ENCODE measurements at places on chromosomes 13 and 19.

DNA sequence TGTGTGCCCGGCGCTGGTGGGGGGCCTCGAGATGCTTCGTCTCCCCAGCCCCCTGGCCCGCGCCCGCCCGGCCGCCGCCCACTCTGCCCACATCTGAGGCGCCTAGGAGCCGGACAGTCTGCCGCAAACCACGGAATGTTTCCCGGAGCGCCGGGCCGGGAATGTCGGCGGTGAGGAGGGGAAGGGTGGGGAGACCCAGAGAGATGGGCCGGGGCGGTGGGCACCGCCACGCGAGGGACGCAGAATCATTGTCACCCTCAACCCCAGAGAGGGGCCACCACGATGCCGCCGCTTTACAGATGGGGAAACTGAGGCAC lies 46.1 kb upstream of the NFIC start:
- no peak for DNase-seq

DNA sequence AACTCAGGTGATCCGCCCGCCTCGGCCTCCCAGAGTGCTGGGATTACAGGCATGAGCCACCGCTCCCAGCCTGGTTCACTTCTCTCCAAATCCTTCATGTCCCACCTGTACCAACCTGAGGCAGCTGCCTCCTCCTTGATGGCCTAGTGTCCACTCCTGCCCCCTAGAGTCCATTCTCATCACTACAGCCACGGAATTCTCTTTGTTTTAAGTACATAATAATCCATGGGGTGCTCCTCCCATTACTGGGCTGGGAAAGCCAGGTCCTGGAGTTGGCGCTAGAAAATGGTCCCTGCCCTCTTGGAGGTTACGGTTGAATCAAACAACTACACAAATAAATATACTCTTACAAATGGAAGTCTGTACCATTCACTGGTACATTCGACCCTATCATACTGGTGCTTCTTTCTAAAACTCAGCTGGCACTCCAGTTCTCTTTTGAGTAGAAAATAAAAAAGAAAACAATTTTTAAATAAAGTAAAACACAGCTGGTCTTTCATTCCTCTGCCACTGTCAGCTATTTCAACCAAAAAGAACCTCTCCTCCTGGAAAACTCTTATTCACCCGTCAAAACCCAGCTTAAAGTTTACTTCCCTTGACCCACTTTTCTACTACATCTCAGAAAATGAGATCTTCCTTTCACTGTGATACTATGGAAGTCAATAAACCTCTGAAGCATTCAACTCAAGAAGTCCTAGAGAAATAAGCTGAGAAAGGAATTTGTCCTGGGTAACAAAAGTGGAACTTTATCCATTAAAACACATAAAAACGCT lies 22.4 kb upstream of the ARHGEF18 start:
- DNase-seq: peak; percentile 5

- no peak for DNase-seq
Observed at GRCh38 chr19:3374369-3375112, 8.2 kb downstream of the NFIC start.

- DNase-seq: no peak
Observed at GRCh38 chr19:45640849-45641273, 1.7 kb upstream of the EML2 start.

DNA sequence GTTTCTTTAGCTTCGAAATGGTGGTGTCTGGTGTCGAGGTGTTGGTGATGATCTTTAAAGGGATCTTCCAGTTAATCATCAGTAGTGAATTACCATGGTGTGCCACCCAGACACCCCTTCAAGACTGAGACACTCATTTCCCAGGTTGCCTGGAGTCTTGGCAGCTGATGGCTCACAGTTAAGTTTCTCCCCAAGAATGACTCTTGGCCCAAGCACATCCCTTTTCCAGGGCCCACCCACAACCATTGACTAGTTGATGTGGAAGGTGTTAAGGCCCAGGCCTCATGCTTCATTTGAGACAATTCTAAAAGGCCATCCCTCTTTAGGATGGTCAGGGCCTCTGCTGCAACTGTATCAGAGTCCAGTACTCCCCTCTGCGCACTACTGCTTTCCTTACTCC lies 145.5 kb downstream of the FOXO1 start:
- no peak for DNase-seq

GRCh38 chr13:53012707-53013106 lies 15.9 kb upstream of the OLFM4 start:
- no peak for DNase-seq

DNA sequence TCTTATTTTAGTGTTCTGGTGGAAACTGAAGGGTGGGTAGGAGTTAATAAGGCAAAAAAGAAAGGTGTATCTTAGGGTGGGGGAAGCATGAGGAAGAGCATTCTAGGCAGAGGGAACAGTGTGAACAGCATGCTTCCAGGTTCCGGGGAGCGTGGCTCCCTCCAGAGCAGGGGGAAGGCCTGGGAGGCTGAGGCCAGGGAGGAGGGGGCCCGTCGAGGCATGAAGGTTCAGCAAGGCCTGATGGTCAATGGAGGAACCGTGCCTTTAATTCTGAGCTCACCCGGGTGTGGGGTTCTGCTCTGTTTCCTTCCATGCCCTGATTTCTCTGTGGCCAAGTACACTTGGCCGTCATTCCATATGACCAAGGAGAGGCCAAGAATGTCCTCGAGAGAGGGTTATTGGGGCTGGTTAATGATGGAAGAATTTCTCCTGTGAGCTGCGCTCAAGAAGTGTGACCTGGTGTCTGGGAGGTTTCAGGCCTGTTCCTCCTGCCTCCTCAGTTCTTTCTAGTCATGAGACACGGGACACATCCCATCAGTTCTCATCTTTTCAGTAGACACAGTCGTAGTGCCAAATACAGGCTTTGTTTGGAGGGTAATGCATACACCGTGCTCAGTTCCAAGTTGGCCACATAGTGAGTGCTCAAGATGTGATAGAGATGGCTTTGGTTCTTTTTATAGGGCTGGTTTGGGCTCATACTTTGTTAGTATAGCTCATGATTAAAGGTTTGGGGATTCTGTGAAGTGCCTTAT lies 73.6 kb downstream of the SIPA1L3 start:
- no peak for DNase-seq

DNA sequence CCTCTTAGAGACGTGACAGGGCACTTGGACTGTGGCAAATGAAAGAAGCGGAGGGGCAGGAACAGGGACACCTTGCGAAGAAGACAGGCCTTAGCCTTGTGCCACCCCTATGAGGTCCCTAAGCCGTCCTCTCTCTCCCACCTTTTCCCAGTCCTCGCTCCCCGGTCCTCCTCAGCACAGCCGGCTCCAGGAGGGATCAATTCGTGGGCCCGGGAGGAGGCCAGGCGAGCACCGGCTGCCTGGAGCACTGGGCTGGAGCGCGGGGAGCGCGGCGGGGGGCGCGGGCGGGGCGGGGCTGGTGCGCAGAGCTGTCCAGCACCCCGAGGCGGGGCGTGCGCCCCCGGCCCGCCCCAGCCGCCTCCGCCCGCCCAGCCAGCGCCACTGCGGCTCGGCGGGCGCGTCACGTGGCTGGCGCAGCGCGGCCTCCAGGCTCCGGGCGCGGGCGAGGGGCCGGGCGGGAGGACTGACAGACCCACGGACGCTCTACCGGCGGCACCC lies at the start of gene LRP3:
Gene LRP3, plus strand, starts transcription at position 466 of the 498 bp plus-strand sequence. CDS start 456 bp downstream, outside the sequence.
- DNase-seq: peak; percentile 20

DNA sequence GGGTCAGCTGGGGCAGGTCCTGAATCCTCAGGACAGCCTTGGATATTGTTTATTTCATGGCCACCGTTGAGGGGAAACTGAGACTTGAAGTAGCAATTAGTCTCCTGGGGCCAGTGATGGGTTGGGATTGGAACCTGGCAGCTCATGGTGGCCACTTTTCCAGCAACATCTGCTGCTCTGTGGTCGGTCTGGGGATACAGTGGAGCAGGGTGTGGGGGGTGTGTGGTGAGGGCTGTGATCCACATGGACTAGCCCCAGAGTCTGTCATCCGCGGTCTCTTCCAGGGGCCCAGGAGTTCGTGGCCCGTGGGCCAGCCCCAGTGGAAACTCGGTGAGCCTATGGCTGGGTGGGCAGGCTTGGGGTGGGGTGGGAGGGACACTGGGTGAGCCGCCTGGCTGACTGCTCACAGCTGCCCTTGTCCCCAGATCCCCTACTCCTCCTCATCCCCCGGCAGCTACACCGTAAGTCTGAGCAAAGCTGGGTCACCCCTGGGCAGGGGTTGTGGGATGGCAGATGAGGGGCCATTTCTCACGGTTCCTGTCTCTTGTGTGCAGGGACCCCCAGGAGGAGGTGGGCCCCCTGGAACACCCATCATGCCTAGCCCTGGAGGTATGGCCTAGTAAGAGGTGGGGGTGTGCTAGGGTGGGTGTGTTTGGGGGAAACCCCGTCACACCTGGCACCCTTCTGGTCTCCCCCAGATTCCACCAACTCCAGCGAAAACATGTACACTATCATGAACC lies 5.5 kb downstream of the ISYNA1 start:
- peak; percentile 52 for DNase-seq

DNA sequence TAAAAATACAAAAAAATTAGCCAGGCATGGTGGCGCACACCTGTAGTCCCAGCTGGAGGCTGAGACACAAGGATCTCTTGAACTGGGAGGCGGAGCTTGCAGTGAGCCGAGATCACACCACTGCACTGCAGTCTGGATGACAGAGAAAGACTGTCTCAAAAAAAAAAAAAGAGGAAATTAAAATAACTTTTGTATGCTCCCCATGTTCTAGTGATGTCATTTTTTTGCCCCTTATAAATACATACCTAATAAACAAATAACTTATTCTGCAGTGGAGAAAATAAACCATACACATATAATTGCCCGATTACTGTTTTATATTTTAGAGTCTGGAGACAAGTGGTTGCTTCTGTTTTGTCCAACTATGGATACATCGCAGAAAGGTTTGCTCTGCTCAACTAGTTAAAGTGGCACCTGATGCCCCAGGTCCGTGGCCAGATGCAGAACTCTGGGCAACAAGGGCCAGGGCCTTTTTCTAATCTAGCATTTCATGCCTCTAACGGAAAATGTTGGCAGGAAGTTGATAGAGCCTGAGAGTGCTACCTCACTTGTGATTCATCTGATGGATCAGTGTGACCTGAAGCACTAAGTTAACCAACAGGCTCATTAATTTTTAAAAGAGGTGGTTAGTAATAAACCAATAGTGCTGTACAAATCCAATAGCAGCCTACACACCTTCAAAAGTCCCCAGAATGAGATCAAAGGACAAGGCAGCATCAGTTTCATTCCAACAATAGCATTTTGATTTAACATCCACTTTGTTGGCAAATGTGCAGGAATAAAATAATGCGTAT lies 18.8 kb downstream of the UBE2L5 start:
- DNase-seq: no peak

DNA sequence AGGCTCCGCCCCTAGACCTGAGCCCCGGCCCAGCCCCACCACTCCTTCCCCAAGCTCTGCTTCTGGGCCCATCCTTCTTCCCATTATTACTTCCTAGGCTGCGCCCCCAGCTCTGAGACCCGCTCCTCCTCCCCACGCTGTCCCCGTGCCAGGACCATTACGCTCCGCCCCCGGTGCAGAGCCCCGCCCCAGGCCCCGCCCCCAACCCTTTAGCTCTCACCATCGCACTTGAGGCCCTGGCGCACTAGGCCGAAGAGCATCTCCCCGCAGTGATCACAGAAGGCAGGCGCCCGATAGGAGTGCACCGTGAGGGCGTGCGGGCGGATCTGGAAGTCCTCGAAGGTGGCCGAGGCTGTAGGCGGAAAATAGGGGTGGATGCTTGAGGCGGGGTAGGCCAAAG lies 6.2 kb downstream of the PRKD2 start:
- DNase-seq: no peak

- DNase-seq: no peak
Observed at GRCh38 chr13:112622375-112622774, 34.4 kb upstream of the TUBGCP3 start.

- DNase-seq: no peak
Observed at GRCh38 chr13:40152922-40153321, 497.5 kb downstream of the COG6 start.

- DNase-seq: no peak
Observed at GRCh38 chr13:28865149-28865744, 45.1 kb downstream of the MTUS2 start.

DNA sequence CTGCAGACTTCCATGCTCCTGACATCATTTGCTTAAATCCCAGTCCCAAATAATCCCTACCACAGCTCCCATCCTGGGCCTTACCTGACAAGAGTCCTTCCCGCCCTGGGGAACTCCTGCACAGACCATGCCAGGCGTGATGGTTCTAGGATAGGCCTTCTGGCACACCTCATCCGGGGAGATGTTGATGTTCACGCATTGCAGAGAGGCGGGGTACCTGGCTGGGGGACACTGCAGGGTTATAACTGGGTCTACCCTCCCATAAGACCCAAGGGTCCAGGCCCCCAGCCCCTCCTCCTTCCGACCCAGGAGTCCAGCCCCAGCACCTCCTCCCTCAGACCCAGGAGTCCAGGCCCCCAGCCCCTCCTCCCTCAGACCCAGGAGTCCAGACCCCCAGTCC lies 4.0 kb downstream of the KLK14 start:
- DNase-seq: no peak

DNA sequence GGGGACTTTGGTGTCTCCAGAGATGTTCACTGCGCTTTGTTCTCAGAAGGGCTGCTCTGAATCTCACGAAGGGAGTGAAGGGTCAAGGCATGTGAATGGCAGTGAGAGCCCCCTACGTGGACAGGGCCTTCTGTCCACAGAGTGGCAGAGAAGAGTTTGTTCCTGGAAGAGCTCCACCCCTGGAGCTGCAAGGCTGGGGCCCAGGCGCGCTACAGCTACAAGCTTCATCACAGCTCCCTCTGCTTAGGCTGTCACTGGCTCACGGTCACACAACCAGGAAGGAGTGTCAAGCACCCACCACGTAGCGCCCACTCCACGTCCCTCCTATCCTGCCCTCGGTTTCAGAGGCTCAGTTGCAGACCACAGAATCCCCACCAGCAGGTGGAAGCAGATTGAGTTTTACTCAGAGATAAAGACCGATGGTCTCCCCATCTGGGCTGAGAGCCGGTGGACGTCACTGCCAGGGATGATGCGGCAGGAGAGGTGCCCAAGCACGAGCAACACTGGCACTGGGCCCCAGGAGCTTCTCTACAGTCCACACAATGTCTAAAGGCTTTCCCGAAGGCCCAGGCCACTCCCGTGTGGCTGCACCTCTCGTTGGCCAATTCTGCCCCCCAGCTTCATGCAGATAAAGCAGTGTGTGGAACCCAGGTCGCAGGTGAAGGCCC lies 23.0 kb upstream of the TFDP1 start:
- no peak for DNase-seq

DNA sequence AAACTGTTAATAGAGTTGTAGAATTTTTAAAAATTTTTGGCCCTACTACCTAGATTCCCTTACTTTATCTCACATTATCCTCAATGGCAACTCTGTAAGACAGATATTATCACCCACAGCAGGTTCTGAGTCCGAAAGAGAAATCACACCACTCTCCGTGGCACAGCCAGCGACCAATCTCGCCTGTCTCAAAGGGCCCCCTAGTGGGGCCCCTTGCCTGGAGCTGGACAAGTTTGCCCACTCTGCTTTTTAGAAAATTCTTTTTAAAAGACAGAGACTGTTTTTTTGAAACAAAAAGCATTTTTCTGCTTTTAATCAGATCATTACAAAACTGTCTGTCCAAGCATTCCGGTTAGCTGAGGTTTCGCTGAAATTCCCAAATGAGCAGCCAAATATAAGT lies 21.7 kb downstream of the PHF11 start:
- peak; percentile 26 for DNase-seq

GRCh38 chr19:1402411-1403070 lies 1.2 kb upstream of the GAMT start:
- no peak for DNase-seq

- no peak for DNase-seq
Observed at GRCh38 chr13:40351537-40352379, 314.7 kb downstream of the FOXO1 start.

GRCh38 chr19:51337861-51338562 lies 3.9 kb downstream of the VSIG10L start:
- no peak for DNase-seq

GRCh38 chr19:13972368-13973155 lies 20.3 kb downstream of the DCAF15 start:
- DNase-seq: no peak

- peak; percentile 32 for DNase-seq
Observed at GRCh38 chr13:65600702-65601101, 1629.4 kb downstream of the PCDH9 start.

Data from AG10803 (cell line).